ENCODE measurements at places on chromosomes 7 and 10. TPM values are rescaled to one million over a fixed set of nuclear protein-coding genes. Genes with fewer than 3 reads are reported as not detected.

Gene HMX3
- not detected for total RNA-seq

Gene FGFBP3
- total RNA-seq = 3.3 TPM

Gene PON3
- not detected for total RNA-seq

Gene SEMA4G
- total RNA-seq = 5.9 TPM

Gene ZNF804B
- not detected for total RNA-seq

Gene WIPF3
- total RNA-seq = 1.0 TPM

Gene PAPOLB
- not detected for total RNA-seq

Gene GIMAP7
- total RNA-seq = not detected

Gene EFCAB10
- 0.38 TPM for total RNA-seq

Gene ABCB4
- total RNA-seq = 0.36 TPM

Gene WNT8B
- total RNA-seq = not detected

Gene RSPH10B2
- 0.29 TPM for total RNA-seq

Gene AOAH
- total RNA-seq = not detected

Gene AQP1
- 10.0 TPM for total RNA-seq

DNA sequence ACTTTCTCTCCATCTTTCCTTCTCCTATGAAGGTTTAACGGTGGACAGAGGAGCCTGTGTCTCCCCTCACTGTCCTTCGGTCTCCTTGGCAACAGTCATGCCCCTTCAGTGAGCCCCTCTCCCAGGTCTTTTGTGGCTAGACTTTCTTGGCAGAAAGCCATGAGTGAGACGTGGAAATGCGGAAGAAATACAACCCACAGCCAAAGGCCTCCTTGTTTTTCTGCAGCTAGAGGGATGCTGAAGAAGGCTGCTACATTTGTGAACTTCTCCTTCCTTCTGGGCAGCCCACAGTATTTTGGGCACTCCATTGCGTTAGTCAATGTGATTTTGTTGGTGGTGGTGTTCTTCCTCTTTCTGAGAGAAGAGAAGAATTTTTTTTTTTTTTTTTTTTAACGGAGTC lies 333.7 kb upstream of the PODXL start:
- no peak overlapping the region for H3K27ac ChIP-seq
- DNase-seq = no peak
- H3K4me1 ChIP-seq = peaks cover 17% of the 10 kb centered on the region
- H3K4me3 ChIP-seq = no peak overlapping the region

GRCh38 chr10:23120001-23120934 lies 24.9 kb downstream of the MSRB2 start:
- H3K4me1 ChIP-seq = no peaks in the 10 kb centered on the region
- H3K27ac ChIP-seq = no peak overlapping the region
- no peak overlapping the region for H3K4me3 ChIP-seq

- no peak overlapping the region for H3K27ac ChIP-seq
- no peaks in the 10 kb centered on the region for H3K36me3 ChIP-seq
- no peak overlapping the region for H3K4me3 ChIP-seq
- H3K4me1 ChIP-seq = no peaks in the 10 kb centered on the region
Observed at GRCh38 chr7:37342176-37342687, 106.4 kb downstream of the ELMO1 start.

GRCh38 chr7:158166386-158167340 lies 421.0 kb downstream of the PTPRN2 start:
- no peak overlapping the region for H3K4me3 ChIP-seq
- no peaks in the 10 kb centered on the region for H3K4me1 ChIP-seq
- no peaks in the 10 kb centered on the region for H3K36me3 ChIP-seq
- no peaks in the 10 kb centered on the region for H3K27me3 ChIP-seq
- no peak overlapping the region for H3K27ac ChIP-seq
- DNase-seq = no peak

- H3K27ac ChIP-seq = no peak overlapping the region
- H3K27me3 ChIP-seq = no peaks in the 10 kb centered on the region
- H3K4me1 ChIP-seq = no peaks in the 10 kb centered on the region
- DNase-seq = no peak
- H3K4me3 ChIP-seq = no peak overlapping the region
- H3K36me3 ChIP-seq = no peaks in the 10 kb centered on the region
Observed at GRCh38 chr7:121138262-121138933, 149.9 kb downstream of the CPED1 start.

DNA sequence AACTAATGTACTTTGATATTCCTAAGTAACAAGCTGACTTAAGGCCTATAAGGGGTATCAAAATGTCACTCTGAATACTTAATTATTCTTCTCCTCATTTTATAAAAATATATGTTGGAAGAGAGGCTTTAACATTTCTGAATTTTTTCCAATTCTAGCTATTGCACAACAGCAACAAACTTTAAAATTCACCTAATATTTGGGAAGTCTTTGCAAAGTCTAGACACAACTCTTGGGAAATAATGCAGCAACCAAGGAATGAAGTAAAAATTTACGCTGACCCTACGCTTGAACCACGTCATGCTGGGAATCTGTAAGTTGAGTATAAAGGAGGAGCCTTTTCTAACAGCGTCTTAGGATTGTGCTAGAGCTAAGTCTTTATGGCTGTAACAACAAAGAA lies 243.9 kb upstream of the IMMP2L start:
- H3K27ac ChIP-seq = no peak overlapping the region
- H3K27me3 ChIP-seq = no peaks in the 10 kb centered on the region
- no peak overlapping the region for H3K4me3 ChIP-seq
- no peak for DNase-seq
- H3K36me3 ChIP-seq = no peaks in the 10 kb centered on the region
- H3K4me1 ChIP-seq = no peaks in the 10 kb centered on the region

DNA sequence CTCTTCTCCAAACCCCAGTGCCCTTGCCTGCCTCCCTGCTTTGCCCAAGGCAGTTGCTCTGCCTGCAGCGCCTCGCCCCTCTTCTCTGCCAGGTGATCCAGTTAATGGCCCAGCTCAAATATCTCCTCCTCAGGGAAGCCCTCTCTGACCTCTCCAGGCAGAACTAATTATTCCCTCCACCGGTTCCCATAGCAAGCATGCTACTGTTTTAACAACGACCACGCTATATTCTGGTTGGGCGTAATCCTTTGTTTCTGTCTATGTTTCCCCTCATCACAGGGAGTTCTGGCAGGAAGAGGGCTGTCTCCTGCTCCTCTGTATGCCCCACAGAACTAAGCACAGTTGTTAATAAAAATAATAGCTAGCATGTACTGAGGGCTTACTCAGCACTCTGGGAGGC lies 36.8 kb upstream of the R3HCC1L start:
- DNase-seq = no peak
- H3K27me3 ChIP-seq = no peaks in the 10 kb centered on the region
- no peaks in the 10 kb centered on the region for H3K4me1 ChIP-seq
- H3K27ac ChIP-seq = no peak overlapping the region
- no peak overlapping the region for H3K4me3 ChIP-seq

- H3K27ac ChIP-seq = no peak overlapping the region
- H3K27me3 ChIP-seq = peaks cover 3% of the 10 kb centered on the region
- DNase-seq = no peak
- H3K4me1 ChIP-seq = no peaks in the 10 kb centered on the region
- no peak overlapping the region for H3K4me3 ChIP-seq
- no peaks in the 10 kb centered on the region for H3K36me3 ChIP-seq
Observed at GRCh38 chr7:91533996-91534395, 269.8 kb downstream of the FZD1 start.

DNA sequence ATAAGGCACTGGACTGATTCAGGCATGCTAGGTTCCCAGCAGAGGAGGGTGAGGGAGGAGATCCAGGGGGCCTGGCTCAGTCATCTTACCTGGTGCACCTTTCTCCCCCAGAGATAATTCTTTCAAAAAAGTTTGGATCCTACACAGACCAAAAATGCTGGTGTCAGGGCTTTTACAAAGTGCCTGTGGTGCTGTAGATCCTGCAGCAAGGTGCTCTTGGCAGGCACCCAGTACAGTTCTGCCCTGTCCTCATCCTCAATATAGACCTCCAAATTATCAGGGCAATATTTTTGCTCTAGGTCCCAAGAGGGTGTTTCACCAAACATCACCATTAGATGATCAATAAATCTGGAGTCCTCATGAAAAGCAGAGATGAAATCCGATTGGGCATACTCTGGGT lies 78.5 kb upstream of the IGFBP3 start:
- H3K4me1 ChIP-seq = peaks cover 9% of the 10 kb centered on the region
- no peak overlapping the region for H3K4me3 ChIP-seq
- no peak overlapping the region for H3K27ac ChIP-seq
- H3K36me3 ChIP-seq = no peaks in the 10 kb centered on the region
- no peak for DNase-seq

- H3K4me3 ChIP-seq = no peak overlapping the region
- H3K4me1 ChIP-seq = no peaks in the 10 kb centered on the region
- no peak overlapping the region for H3K27ac ChIP-seq
- no peaks in the 10 kb centered on the region for H3K36me3 ChIP-seq
- DNase-seq = no peak
- peaks cover 2% of the 10 kb centered on the region for H3K27me3 ChIP-seq
Observed at GRCh38 chr7:24464861-24465260, 108.4 kb upstream of the PALS2 start.

- DNase-seq = no peak
- H3K4me1 ChIP-seq = no peaks in the 10 kb centered on the region
- H3K36me3 ChIP-seq = no peaks in the 10 kb centered on the region
- no peaks in the 10 kb centered on the region for H3K27me3 ChIP-seq
- no peak overlapping the region for H3K4me3 ChIP-seq
- H3K27ac ChIP-seq = no peak overlapping the region
Observed at GRCh38 chr7:124813994-124814798, 48.6 kb upstream of the GPR37 start.

DNA sequence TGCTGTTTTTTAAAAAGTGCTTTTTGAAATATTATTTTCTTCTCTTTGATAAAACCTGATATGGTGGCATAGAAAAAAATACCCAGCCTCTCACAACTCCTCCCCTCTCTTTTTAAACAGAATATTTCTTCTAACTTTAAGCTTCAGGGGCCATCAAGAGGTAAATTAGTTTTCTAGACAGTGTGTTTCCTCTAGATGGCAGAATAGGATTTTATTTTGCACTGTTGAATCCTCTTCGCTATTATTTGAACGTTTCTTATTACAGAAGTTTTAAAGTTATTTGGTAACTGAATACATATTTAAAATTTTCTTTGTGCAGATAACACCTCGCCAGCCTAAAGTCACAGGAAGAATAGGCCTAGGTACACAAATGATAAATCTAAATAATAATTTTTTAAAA lies 30.3 kb downstream of the ARL5B start:
- no peak for DNase-seq
- no peak overlapping the region for H3K27ac ChIP-seq
- H3K36me3 ChIP-seq = no peaks in the 10 kb centered on the region
- no peaks in the 10 kb centered on the region for H3K27me3 ChIP-seq

DNA sequence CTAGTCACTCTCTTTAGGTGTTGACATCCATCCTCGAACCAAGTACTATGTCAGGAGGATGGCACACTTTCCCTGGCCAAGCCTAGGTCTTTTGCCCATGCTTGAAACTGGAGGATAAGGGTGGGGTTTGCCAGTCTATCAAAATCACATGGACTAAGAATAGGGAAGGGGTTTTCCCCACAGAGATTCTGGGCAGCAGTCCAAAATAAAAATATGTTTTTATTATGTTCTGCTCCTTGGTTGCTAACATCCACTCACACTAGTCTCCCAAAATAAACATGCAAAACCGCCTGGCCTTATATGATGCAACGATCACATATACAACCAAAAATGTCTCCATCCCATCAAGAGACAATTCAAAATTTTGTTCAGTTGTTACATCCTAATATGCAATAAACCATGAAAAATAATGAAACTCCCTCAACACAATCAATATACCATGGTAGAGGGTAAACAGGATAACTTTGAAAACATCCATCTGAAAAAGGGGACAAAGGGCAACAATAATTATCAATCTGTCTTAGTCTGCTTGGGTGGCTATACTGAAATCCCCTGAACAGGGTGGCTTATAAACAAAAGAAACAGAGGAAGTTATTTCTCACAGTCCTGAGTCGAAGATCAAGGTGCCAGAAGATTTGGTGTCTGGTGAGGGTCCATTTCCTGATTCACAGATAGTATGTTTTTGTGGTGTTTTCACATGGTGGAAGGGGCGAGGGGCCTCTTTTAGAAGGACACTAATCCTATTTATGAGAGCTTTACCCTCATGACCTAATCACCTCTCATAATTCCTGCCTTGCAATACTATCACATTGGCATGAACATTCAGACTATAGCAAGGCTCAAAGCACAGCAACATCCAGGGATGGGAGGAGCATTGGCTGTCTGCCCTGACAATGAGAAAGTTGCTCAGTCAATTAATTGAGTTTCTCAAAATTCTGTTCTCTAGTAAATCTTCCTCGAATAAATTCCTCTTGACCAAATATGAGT lies 159.3 kb downstream of the ETV1 start:
- peak; percentile 39 for DNase-seq
- H3K4me3 ChIP-seq = no peak overlapping the region
- no peaks in the 10 kb centered on the region for H3K27me3 ChIP-seq
- no peaks in the 10 kb centered on the region for H3K4me1 ChIP-seq

- H3K4me1 ChIP-seq = no peaks in the 10 kb centered on the region
- no peak overlapping the region for H3K4me3 ChIP-seq
- peaks cover 7% of the 10 kb centered on the region for H3K27me3 ChIP-seq
- no peak overlapping the region for H3K27ac ChIP-seq
- no peaks in the 10 kb centered on the region for H3K36me3 ChIP-seq
Observed at GRCh38 chr7:2982831-2983230, 60.8 kb downstream of the CARD11 start.

DNA sequence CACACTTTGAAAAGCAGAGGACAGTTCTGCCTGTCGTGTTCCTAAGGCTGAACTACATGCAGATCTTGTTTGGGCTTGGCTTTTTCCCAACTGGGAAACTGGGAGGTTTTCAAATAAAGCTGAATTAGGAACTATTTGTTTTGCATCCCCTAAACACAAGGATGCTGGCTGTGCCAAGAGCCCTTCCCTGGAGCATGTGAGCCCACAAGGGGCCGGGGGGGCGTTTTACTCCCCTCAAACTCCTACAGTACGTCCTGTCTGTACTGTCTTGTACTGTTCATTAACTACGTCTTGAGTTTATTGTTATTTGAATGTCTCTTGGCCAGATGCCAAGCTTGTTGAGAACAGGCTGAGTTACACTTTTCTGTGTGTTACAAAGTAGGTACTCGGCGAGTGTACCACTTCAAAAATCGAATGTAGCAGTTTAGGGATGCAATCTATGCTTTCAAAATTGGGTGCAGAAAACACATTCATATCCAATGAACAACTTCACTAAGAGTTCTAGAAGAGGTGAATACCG lies 94.9 kb downstream of the GFRA1 start:
- no peak overlapping the region for H3K4me3 ChIP-seq
- H3K36me3 ChIP-seq = no peaks in the 10 kb centered on the region
- no peaks in the 10 kb centered on the region for H3K4me1 ChIP-seq
- H3K27me3 ChIP-seq = no peaks in the 10 kb centered on the region

GRCh38 chr7:29563590-29564495 lies at the start of gene PRR15:
Gene PRR15 (plus strand): TSS chr7:29563835. CDS start chr7:29566330, 2,495 bp downstream.
- H3K27me3 ChIP-seq = peaks cover 37% of the 10 kb centered on the region
- peak within 1 kb of the TSS; percentile 76 for H3K4me3 ChIP-seq

- DNase-seq = no peak
- H3K4me1 ChIP-seq = peaks cover 7% of the 10 kb centered on the region
- no peak overlapping the region for H3K27ac ChIP-seq
- H3K36me3 ChIP-seq = no peaks in the 10 kb centered on the region
- peak overlapping the region; percentile 53 for H3K4me3 ChIP-seq
Observed at GRCh38 chr7:149741629-149742028, 31.8 kb downstream of the ZNF467 start.

All from astrocyte (in vitro differentiated cells and primary cell).